Hindlimb muscle (tissue), 1 donor: ENCODE measurements at places on chromosomes 1 and 21. TPM values are rescaled to one million over a fixed set of nuclear protein-coding genes. Genes with fewer than 3 reads are reported as not detected.

Gene LRRC39
- 213 TPM for polyA plus RNA-seq

Gene SV2A
- polyA plus RNA-seq, result 2.1 TPM

Gene SPATA17
- polyA plus RNA-seq, result 2.3 TPM

Gene CCDC185
- not detected for polyA plus RNA-seq

GRCh38 chr1:64403331-64403730, 66.6 kb upstream of the CACHD1 start:
- DNase-seq, result no peak

- no peak for DNase-seq
These were observed 5.3 kb downstream of the SKI start for GRCh38 chr1:2233468-2233867.

GRCh38 chr1:43522776-43523480, 7.8 kb upstream of the PTPRF start:
- DNase-seq, result no peak

- no peak for DNase-seq
These were observed 12.0 kb upstream of the PRELP start for GRCh38 chr1:203463469-203464062.

DNA sequence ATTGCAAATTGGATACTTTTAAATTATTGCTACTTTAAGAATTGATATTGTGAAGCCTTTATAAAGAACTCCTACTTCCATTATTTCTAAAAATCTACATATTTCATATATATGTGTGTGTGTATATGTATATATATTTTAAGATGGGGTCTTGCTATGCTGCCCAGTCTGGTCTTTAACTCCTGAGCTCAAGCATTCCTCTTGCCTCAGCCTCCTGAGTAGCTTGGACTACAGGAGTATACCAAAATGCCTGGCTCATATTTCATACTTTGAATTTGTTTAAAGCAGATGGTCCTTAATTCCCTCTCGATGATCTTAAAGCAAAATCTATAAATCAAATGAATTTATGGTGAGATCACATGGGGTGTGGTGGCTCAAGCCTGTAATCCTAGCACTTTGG, 25.1 kb upstream of the CPLANE2 start:
- DNase-seq, result no peak
